Choroid plexus epithelial cell (primary cell): ENCODE measurements at places on chromosomes 4 and X.

DNA sequence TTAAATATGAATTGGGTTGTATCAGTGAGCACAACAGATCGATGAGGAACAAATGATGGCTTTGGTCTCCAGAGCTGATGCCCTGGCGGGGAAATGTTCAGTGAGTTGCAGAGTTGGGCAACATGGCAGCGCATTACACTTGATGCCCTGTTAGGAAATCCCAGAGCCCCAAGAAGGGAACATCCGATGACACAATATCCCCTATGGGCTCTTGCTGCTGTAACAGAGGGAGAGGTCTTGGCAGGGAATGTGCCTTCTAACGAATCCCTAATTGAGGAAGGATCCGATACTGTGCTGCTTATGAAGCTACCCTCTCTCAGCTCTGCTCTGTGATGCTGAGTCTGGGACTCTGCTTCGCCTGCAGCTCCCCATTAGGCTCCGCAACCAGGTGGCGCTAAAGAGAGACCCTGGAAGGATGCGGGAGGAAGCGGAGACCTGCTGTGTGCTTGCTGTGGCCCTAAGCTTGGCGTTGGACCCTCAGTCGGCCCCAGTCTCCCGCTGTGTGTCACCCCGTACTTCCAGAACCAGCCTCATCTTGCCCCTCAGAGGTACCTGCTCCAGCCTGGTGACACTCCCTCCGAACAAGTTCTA, 38.9 kb downstream of the PDHA1 start:
- peak; percentile 56 for DNase-seq

DNA sequence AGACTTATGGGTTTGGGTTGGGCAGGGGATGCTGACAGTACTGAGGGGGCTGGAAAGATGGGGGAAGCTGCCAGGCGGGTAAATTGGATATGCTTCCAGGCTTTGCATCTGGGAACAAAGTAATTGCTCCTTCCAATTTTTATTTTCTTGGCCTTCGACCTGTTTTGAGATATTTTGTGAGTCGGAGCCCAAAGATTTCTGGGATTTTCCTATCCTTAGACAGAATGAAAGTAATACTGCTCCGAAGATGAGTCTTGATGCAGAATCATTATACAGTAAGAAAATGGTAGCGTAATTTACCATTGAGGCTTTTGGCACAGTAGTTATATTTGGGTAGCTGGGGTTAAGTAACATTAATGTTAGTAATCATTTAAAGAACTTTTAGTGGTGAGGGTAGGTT, 1.4 kb downstream of the SMARCA5 start:
- peak; percentile 13 for DNase-seq

GRCh38 chrX:68841251-68842049, 12.6 kb downstream of the EFNB1 start:
- no peak for DNase-seq

- no peak for DNase-seq
These were observed 187.3 kb downstream of the ANAPC10 start for GRCh38 chr4:144910723-144911122.

DNA sequence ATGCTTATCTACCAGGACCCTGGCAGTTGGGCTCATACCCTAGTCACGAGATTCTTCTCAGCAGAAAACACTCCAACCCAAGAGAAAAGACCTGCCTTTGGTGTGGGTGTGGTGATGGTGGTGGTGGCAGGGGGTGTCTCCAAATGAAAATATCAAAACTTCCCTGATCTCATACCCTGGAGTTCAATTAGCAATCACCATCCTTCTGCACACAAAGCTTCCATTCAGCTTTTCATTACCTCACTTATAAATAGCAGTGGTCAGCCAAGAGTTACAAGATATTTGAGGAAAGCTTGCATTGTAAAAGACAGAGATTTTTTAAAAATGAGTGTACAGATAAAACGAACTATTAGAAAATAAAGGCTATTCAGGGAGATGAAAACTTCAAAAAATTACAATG, 580.8 kb upstream of the MAGEB2 start:
- peak; percentile 5 for DNase-seq

DNA sequence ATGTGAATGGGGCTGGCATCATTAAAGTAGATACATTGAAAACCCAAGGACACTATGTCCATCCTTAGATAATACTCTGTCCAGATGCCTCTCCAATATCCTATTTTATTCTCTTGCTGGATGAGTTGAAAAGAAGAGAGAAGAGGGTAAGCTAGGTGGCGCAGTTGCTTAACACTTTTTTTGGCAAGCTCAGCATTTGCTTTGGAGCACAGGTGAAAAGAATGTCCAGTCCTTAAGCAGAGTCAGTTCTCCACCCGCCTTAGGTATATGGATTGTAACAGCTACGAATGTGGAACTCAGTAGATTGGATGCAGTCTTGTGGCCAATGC, 208.4 kb downstream of the NWD2 start:
- peak; percentile 85 for DNase-seq
